PC-9 (cell line): ENCODE measurements at places on chromosomes 16 and 17. TPM values are rescaled to one million over a fixed set of nuclear protein-coding genes. Genes with fewer than 3 reads are reported as not detected.

The GUCY2D gene
- total RNA-seq: 0.79 TPM in 1 of 2 replicates, not detected in the other

The TBC1D3G gene
- total RNA-seq: not detected in 2 replicates

DNA sequence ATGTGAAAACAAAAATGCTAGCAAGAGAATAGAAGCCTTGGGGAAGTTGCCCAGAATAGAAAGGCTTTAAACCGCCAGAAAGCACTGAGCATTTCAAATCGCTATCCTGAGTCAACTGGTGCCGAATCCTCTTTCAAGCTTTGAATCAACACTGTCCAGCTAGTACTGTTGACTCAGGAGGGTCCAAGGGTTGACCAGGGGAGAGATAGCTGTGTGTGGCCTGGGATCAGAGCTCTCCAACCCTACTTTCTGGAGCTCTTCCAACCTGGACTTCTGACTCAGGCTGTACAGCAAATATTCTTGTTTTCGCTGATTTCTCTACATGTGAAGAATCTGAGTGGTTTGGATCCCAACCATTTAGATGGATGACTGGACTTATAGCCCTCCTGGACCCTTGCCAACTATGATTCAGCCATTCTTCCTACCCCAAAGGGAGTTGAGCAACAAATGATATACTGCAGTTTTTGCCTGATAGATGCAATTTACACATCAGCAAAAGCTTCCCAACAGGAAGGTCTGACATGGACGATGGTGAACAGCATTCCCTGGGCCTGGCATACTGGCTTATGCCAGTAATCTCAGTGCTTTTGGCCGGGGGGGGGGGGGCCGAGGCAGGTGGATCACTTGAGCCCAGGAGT is 154.0 kb upstream of the SDK2 start:
- no peak overlapping the region for H3K4me3 ChIP-seq
- no peaks in the 10 kb centered on the region for H3K4me1 ChIP-seq
- H3K27ac ChIP-seq: no peak overlapping the region
- peaks cover 48% of the 10 kb centered on the region for H3K27me3 ChIP-seq
- peak; percentile 59 for DNase-seq

The KRTAP9-8 gene
- not detected in 2 replicates for total RNA-seq

DNA sequence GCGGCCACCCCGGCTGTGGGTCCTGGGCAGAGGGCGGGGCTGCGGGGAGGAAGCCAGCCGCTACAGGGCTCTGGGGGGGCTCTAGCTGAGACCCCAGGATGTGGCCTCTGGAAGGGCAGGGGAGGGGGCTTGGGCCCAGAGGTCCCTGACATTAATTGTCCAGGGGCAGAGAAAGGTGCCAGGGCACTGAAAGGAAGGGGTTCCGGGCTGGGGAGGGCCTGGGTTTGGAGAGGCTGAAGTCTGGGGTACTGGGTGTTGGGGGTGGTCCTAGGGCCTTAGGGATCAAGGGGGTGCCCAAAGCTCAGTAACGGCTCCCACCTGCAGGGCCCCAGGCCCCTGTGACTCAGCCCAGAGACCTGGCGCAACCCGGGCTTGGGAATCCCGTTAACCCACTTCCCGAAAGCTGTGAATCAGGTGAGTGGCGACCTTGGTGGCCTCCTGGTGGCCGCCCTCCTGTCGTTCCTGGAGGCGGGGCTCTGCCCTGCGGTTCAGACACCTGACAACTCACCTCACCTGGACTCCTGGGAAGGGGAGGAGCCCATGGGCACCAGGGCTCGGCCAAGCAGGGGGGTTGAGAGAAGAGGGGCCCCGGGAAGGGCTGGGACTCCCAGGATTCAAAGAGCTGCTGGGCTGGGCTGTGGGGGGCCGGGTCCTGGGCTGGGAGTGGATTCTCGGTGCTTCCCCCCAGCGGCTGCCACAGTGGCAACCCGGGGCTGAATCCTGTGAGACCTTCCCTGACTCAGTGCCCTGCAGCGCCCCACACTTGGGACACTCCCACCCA is 465 bp upstream of the PRSS22 start:
- no peaks in the 10 kb centered on the region for H3K27me3 ChIP-seq
- peak overlapping the region; percentile 95 for H3K27ac ChIP-seq
- H3K36me3 ChIP-seq: peaks cover 28% of the 10 kb centered on the region

The ARHGDIG gene
- not detected in 2 replicates for total RNA-seq

The KCTD13 gene
- total RNA-seq: 52.7 and 72.0 TPM in 2 replicates

The CES3 gene
- total RNA-seq: 9.1 and 10.1 TPM in 2 replicates

The FA2H gene
- 3.5 and 4.8 TPM in 2 replicates for total RNA-seq

- peak; percentile 40 for DNase-seq
- H3K36me3 ChIP-seq: peaks cover 31% of the 10 kb centered on the region
- no peak overlapping the region for H3K4me3 ChIP-seq
- no peak overlapping the region for H3K27ac ChIP-seq
Measured at GRCh38 chr17:42819939-42820535, 4.0 kb downstream of the BECN1 start.

The HES7 gene
- total RNA-seq: 2.6 and 9.0 TPM in 2 replicates

The GPR179 gene
- 0.57 and 0.58 TPM in 2 replicates for total RNA-seq

DNA sequence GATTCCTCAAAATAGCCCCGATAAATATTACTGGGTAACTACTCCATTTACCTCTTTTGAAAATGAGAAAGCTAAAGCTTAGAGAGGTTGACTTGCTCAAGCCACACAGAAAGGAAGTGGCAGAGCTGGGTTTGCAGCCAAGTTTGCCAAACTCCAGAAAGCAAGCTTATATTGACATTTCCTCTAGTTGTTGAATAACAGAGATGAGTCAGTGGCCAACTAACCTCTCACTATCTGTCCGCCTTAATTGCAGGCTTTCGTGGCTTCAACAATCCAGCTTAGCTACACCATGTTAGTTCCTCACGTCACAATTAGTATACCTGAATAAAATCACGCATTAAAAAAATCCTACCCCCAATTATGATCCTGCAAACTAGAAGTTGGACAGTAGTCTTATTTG is 151.7 kb downstream of the CNTNAP4 start:
- no peak overlapping the region for H3K4me3 ChIP-seq
- peaks cover 17% of the 10 kb centered on the region; the same call in 1 of the 2 replicates for H3K27me3 ChIP-seq
- no peak for DNase-seq

The DBF4B gene
- 29.6 and 33.3 TPM in 2 replicates for total RNA-seq

DNA sequence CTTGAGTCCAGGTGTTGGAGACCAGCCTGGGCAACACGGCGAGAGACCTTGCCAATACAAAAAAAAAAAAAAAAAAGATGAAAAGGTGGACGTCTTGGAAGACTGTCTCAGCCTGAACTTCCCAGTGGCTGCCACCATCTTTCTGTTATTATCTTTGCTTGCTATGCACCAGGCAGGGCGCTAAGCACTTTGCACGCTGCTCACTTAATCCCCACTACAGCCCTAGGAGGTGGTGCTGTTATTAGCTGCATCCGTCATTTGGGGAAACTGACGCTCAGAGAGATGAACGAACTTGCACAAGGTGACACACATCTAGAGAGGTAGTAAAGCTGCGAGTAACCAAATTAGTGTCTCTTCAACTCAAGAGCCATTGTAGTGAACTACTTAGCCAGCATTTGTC is 708 bp upstream of the CPPED1 start:
- no peak for DNase-seq
- peak overlapping the region; percentile 97; the same call in 1 of the 2 replicates for H3K4me3 ChIP-seq
- no peaks in the 10 kb centered on the region for H3K27me3 ChIP-seq
- peaks cover 37% of the 10 kb centered on the region for H3K4me1 ChIP-seq

DNA sequence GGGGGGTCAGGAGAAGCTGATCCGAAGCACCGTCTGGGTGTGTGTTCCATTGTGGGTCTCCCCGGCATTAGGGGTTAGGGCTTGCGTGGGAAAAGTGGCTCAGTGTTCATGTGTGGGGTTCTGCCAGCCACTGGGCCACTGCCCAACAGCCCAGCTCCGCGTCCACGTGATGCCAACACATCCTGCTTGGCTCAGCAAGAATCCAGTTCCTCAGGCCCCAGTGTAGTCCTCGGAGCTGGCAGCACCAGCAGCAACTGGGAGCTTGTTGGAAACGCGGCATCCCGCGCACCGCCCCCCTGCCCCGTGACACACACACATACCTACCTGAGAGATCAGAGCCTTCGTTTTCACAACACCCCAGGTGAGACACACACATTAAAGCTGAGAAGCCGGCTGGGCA is 18.9 kb downstream of the LGALS9 start:
- H3K36me3 ChIP-seq: no peaks in the 10 kb centered on the region
- H3K27me3 ChIP-seq: no peaks in the 10 kb centered on the region
- DNase-seq: no peak
- H3K27ac ChIP-seq: no peak overlapping the region

DNA sequence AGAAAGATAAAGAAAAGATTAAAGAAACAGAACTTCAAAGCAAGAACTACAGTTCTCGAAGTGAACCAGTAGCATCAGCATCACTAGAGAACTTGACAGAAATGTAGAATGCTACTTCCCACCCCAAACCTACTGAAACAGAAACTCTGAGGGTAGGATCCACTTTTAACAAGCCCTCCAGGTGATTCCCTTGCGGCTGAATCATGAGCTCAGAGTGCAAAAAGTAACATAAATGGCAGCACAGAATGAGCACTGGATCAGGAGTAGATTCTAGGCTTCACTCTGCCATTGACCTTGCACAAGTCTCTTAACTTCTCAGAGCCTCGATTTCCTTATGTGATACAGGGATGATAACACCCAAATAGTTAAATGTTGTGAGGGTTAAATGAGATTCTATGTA is 5.8 kb downstream of the TOM1L2 start:
- H3K27me3 ChIP-seq: no peaks in the 10 kb centered on the region
- no peaks in the 10 kb centered on the region for H3K36me3 ChIP-seq
- no peak overlapping the region for H3K4me3 ChIP-seq
- DNase-seq: no peak
- H3K4me1 ChIP-seq: peaks cover 28% of the 10 kb centered on the region

DNA sequence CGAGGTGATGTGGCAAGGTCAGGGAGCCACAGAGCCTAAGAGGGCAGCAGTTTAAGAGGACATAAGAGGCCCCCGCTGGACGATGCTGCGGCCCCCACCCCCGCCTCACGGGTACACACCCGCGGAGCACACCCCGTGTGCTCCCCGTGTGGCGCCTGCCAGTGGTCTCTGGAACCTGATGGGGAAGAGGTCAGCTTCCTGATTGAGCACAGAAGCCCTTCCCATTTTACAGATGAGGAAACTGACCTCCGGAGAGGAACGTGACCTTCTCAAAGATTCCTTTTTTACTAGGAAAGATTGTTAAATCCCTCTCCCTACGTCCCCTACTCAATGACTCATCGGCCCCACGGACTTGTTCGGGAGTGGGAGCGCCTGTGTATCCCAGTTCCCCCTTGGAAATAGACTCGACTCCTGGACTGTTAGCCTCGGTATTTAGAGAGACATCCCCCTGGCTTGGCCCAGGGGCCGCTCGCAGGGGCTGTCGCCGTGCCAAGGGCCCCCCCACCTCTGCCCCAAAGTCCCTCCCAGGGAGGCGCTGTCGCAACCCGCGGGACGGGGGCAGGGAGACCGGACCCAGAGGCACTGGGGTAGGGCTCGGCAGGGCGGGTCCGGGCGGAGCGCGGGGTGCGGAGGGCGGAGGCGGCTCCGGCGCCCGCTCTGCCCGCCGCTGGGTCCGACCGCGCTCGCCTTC is at the start of gene ABCC3:
ABCC3 (plus strand) TSS at position 658 of the 691 bp plus-strand sequence. CDS start 56 bp downstream, outside the sequence.
- DNase-seq: no peak
- H3K27me3 ChIP-seq: no peaks in the 10 kb centered on the region
- H3K36me3 ChIP-seq: peaks cover 18% of the 10 kb centered on the region
- H3K27ac ChIP-seq: peak within 1 kb of the TSS; percentile 91
- peaks cover 82% of the 10 kb centered on the region for H3K4me1 ChIP-seq

DNA sequence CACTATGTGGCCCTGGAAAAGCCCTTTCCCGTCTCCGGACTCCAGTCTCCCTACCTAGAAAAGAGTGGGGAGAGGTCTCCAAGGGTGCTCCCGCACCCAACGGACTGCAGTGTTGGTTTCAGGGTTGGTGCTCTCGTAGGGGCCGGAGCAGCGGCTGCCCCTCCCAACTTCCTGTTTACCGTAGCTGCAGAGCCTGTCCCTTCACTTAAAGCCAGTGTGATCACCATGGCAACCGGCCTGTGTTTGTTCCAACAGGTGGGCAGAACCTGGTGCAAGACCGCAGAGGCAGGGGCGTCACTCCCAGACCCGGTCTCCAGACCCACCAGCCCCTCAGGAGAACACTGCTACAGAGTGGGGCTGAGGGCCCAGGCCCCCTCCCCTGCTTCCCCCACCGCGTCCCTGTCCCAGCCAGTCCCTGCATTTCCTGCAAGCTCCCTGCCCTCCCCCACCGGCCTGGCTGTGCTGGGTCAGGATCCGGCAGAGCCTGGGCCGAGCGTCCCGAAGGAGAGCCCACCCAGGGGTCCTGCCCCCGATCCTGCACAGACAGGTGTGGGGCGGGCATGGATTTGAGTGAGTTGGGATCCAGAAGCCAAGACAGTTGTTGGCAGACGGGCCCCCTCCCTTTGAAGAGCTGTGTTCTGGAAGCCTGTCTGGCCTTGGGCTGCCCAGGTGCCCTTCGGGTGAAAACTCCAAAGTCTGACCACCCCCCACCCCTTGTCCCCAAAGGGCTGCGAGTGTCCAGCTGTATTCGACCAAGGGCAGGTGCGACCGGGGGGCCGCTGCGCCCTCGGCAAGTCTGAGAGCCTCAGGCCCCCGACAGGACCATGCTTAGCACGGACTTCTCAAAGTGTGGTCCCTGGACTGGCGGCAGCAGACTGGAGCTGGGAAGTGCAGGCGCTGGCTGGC is 1.5 kb upstream of the BAIAP3 start:
- H3K27me3 ChIP-seq: no peaks in the 10 kb centered on the region
- no peaks in the 10 kb centered on the region for H3K36me3 ChIP-seq
- H3K4me3 ChIP-seq: peak overlapping the region; percentile 49; the same call in 1 of the 2 replicates
- H3K27ac ChIP-seq: no peak overlapping the region
- peaks cover 15% of the 10 kb centered on the region for H3K4me1 ChIP-seq

The PDE6G gene
- total RNA-seq: 0.68 and 1.3 TPM in 2 replicates

The PIRT gene
- not detected in 2 replicates for total RNA-seq

DNA sequence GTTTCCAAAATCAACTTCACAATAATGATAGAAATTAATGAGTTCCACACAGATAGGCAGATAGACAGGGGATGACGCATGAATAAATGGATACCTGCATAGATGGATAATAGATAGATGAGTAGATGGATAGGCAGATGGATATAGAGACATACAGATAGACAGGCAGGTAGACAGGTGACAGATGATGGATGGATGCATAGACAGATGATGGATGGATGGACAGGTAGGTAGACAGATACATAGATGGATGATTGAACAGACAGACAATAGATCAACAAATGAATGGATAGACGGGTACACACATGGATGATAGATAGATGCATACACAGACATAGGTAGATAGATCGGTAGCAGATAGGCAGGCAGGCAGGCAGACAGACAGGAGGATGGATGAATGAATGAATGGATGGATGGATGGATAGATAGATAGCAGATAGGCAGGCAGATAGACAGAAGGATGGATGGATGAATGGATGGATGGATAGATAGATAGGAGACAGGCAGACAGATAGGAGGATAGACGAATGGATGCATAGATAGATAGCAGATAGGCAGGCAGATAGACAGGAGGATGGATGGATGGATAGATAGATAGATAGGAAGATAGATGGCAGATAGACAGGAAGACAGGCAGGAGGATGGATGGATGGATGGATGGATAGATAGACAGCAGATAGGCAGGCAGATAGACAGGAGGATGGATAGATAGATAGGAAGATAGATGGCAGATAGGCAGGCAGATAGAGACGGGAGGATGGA is 142.5 kb downstream of the RBFOX3 start:
- peaks cover 87% of the 10 kb centered on the region for H3K27me3 ChIP-seq
- H3K36me3 ChIP-seq: no peaks in the 10 kb centered on the region
- DNase-seq: no peak
- H3K4me1 ChIP-seq: no peaks in the 10 kb centered on the region
- H3K4me3 ChIP-seq: no peak overlapping the region
- H3K27ac ChIP-seq: no peak overlapping the region

The SLC5A11 gene
- 3.7 and 5.7 TPM in 2 replicates for total RNA-seq

GRCh38 chr16:66926171-66926947 is 1.0 kb upstream of the RRAD start:
- peaks cover 56% of the 10 kb centered on the region for H3K4me1 ChIP-seq
- no peak for DNase-seq
- H3K27ac ChIP-seq: no peak overlapping the region
- no peak overlapping the region for H3K4me3 ChIP-seq
